SJSA1 (cell line): ENCODE measurements at places on chromosomes 5 and 9. TPM values are rescaled to one million over a fixed set of nuclear protein-coding genes. Genes with fewer than 3 reads are reported as not detected.

SUSD1 gene
- total RNA-seq: 24.2 and 32.8 TPM in 2 replicates

CEP72 gene
- 5.7 and 8.2 TPM in 2 replicates for total RNA-seq

GABRP gene
- total RNA-seq: not detected in 2 replicates

GPR151 gene
- not detected in 2 replicates for total RNA-seq

ARHGEF39 gene
- total RNA-seq: 0.41 and 1.9 TPM in 2 replicates

OSTF1 gene
- 40.2 and 54.9 TPM in 2 replicates for total RNA-seq

- peak; percentile 27 for DNase-seq
Measured at GRCh38 chr5:181160152-181160754, 12.9 kb downstream of the OR2V2 start.

GRCh38 chr5:108084105-108084504 is 297.8 kb downstream of the FBXL17 start:
- DNase-seq: no peak

- no peak for DNase-seq
Measured at GRCh38 chr9:111161015-111161415, 122.7 kb upstream of the LPAR1 start.

DNA sequence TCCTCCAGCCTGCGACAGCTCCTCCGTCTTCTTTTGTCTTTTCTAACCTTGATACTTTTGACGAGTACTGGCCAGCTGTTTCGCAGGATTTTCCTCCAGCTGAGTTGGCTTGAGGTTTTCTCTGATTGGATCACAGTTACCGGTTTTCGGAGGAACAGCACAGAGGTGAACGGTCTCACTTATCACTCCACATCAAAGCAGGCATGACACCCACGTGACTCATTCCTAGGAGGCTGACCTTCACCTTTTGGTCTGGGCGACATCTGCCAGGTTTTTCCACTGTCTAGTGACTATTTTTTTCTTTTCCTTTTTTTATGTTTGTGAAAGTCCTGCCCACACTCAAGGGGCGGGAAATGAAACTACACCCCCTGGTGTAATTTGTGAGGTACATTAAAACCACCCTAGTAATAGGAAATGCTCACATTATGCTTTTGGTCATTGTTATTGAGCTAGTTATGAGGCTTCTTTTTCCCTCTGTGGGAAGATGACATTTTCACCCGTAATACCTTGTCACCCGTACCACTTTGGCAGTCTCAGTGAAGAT is 319.2 kb downstream of the GADD45G start:
- DNase-seq: no peak

DNA sequence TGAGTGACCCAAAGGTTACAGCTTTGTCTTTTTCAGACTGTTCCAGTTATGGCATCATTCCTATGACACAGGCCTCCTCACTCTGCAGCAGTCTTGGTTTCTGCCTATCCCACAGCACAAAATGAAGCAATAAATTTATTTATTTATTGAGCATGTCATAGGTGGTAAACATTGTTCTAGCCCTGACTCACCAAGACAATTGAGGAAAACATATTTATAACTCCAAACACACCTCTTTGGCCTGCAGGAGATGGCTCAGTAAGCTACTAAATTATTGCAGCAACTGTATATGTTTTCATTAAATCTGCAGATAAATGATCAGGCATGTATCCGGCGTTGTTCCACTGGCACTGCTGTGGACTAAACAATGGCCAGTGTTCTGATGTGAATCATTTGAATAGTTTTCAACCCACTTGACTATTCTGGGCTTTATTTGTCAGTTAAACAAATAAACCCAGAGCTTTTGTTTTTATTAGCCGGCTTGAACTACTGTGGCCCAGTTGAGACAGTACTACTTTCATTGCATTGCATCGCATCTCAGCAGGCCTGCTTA is 83.2 kb downstream of the FOXD1 start:
- DNase-seq: peak; percentile 80

GRCh38 chr5:89613222-89613956 is 730.4 kb upstream of the MEF2C start:
- DNase-seq: no peak

- no peak for DNase-seq
Measured at GRCh38 chr9:99076483-99077171, 28.3 kb upstream of the TGFBR1 start.

DNA sequence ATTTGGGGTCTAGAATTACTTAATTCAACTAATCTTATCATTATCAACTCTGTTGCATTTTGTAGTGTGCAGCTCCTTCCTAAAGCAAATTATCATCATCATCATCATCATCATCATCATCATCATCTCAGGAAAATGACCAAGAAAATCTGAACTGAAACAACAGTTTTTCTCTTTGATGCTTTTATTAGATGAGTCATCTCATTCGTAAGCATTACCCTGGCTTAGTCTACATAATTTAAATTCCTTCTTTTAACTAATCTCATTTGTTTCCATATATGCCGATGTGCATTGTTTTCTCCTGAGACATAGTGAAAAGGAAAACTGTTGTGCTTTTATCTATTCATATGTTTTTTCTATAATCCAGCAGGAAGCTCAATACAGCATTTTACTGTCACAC is 173.0 kb upstream of the PDE4D start:
- DNase-seq: peak; percentile 13

GRCh38 chr9:111975709-111976108 is 79.1 kb downstream of the UGCG start:
- no peak for DNase-seq

DNA sequence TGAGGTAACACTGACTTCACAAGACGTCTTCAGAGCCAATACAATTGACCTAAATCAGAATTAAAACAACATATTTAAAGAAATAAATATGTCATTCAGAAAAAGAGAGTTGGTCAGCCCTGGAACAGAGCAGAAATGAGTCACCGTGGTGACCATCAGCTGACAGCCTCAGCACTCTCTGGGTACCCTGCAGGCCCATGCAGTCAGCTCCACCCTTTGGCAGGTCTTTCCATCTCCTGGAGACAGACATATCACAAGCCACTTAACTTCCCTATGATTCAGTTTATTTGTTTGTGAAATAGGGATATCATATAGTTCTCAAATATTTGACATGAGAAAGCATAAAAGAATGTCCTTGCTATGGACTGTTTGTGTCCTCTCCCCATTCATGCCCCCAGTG is 151.6 kb upstream of the MEF2C start:
- peak; percentile 74 for DNase-seq

DNA sequence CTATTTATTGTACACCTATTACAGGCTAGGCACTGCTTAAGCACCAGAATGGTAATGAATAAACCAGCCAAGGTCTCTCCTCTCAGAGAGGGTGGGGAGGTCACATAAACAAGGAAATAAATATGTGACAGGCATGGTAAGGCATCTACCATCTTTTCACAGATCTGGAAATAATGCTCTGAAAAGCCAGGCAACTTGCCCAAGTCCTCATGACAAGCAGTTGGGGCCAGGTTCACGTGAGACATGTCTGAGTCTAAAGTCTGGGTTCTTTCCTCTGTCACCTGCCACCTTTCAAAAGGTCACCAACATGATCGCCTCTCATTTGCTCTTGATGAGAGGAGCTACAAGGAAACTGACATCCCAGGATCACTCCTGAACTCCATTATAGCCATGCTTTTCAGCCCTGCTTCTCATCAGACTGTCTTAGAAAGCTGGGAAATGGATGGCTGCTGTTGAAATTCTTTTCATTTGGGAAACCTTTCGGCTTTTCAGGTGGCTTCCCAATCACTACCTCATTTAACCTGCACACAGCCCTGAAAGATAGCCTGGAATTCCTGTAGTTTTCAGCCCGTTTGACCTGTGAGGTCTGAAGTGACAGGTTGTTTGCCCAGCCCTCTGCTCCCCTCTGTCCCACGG is 123.1 kb downstream of the CRB2 start:
- no peak for DNase-seq
